Activated CD4-positive, alpha-beta T cell treated with anti-CD3 and anti-CD28 coated beads, Interleukin-2, amount 50 U/mL, for 48 hours (primary cell): ENCODE measurements at places on chromosomes 12 and 14.

GRCh38 chr14:62916551-62916950 is 128.7 kb downstream of the KCNH5 start:
- DNase-seq, result no peak

GRCh38 chr14:52233693-52234092 is 33.8 kb upstream of the PTGDR start:
- DNase-seq, result no peak

- DNase-seq, result no peak
Observed at GRCh38 chr12:113081873-113082272, 25.3 kb downstream of the DTX1 start.

DNA sequence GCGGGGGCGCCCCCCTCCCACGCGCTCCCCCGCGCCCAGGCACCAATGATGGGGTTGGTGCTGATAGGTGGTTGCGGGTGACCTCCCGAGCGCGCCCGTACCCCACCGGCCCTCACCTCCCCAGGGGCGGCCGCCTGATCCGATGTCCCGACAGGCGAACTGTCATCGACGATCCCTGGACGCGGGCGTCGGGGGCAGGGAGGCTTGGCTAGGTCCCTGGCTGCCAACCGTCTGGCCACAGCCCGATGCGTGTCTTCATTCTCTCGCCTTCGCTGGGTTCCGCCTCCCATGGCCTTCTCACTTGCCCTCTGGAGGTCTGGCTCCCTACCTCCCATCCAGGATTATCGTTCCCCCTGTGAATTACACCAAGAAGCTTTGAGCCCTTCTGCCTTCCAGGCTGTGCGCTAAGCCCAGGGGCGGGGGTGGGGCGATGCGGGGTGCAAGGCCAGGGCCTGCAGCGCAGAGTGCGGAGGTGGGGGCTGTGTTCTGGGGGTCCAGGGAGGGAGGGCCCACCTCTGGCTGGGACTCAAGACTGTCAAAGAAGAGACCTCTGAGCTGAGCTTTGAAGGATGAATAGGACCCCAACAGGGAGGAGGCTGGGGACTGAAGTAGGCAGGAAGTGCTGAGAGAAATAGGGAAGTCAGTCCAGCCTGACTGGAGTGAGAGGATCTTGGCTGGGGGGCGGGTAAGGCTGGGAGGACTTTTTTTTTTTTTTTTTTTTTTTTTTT is 7.7 kb upstream of the RACGAP1 start:
- DNase-seq, result no peak

DNA sequence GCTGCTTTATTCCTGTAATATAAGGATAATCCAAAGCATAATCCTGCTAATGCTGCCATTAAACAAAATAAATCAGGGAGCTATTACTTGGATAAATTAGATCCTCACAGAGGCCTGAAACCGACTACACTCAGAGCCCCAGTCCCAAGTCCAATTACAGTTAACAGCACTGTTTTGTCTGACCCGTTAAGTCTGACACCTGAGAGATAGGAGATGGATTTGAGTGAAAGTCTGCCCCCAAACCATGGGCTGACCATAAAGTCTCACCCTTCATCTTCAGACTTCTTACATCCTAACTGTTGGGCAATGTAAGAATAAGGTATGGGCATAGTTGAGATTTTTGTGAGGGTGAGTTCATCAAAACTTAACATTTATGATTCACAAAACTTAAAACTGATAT is 181.7 kb downstream of the PLCZ1 start:
- no peak for DNase-seq

DNA sequence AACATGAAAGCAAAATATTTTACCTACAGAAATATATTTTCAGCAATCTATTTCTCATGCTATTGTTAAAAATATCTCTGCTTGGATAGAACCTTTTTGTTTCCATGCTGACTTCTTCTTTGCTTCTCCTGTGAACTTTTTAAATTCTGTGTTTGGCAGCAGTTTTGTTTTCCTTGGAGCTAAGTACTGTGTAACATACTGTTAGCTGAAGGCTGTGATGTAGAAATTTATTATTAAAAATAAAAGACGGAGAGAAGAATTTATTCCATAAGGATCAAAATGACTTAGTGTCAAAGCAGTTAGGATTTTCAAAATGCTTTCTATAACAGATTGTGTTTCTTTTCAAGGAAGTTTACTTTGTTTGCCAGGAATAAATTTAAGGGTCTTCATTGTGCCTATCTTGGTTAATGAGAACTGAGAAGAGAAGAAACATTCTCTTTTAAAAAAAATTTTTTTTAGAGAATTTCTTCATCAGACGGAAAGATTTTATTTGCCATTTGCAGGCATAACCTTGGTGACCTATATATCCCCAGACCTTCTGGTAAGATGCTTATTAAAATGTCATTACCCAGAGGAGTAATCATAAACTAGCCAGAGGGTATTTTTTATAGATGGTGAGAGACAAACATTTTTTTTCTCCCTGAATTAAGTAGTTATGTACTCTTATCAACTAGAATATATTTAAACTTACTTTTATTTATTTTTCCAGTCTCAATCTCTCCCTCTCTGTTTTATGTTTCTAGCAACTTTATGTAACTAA is 147.1 kb upstream of the SLCO1C1 start:
- DNase-seq, result no peak

DNA sequence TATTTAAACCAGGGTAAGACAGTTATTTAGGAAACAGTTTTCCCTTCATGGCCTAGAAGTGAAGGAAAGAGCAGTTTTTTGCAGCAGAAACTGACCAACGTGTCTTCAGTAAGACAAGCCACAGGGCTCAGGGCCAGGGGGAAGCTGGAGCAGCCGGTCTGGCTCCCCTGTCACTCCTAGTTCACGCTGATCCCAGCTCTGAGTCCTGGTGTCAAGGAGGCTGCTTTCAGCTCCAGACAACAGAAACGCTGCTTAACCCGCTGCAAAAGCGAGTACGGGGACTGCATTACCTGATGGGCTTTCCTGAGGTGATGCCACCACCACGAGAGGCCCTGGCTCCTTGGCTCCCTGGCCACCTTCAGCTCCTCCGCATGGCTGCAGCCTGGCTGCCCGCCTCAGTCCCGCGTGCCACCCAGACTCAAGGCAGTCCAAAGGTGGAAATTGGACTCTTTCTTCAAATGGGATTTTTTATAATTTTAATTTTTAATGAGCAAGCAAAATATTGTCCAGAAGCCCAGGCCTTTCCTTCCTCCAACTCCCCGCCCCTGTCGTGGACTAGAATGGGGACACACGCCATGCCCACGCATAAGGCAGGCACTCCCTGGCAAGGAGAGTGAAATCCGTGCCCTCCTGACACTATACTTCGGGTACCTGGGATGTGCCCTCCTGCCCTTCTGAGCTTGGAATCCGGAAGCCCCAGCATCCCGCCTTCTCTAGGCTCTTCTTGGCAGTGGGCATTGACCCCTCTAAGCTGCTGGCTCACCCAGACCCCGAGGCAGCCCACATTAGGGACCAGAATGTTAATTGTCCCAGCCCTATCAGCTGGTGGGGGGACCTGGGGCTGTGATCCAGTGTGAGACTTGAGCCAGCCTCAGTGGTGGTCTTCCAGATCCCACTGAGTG is 85.0 kb downstream of the PAPOLA start:
- DNase-seq, result no peak

- DNase-seq, result no peak
Observed at GRCh38 chr14:39218171-39218769, 15.4 kb upstream of the MIA2 start.

DNA sequence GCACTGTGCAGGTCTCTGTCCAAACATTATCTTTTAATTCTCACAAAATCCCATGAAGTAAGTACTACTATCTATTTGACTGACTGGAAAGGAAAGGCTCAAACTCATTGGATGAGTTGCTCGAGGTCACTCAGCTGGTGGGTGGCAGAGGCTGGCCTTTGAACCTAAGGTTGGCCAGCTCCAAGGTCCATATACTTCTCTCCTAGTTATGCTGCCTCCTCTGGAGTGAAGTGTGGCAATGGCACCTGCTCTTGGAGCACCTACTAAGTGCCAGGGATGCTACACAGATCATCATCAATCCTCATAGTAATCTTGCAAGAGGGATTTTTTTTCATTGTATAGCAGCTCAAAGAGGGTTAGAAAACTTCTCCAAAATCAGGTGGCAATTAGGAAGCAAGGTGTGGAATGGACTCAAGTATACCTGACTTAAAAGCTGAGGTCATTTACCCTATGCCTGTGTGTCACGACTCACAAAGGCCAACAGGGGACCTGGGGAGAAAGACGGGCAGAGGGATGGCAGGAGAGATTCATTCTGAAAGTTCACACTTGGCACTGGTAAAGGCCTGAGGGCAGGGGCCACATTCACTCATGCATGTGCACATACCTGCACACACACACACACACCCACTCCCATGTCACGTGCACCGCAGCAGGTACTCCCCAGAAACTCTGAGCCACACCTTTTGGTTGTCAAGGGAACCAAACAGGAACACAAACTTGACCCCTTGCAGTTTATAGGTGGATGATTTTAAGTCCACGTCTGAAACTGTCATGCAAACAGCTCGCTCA is 146.4 kb downstream of the FOXN3 start:
- no peak for DNase-seq

DNA sequence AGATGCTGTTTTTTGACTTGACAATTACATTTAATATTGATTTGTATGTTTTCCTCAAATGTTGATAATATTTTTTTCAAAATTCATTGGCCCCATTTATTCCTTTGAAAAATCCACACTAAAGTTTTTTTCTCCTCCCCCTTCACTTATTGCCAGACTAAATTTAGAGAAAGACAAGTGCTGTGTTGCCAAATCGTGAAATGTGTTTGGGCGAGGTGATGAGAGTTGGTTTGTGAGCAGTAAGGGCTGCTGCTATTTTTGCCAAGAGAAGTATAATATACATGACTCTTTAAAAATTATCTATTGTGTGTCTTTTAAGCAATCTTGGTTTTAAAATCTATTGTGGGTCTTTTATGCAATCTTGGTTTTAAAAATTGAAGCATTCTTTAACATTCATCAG is 188.9 kb downstream of the PPFIA2 start:
- DNase-seq, result no peak

GRCh38 chr12:1357171-1357570 is 237.2 kb downstream of the FBXL14 start:
- no peak for DNase-seq

DNA sequence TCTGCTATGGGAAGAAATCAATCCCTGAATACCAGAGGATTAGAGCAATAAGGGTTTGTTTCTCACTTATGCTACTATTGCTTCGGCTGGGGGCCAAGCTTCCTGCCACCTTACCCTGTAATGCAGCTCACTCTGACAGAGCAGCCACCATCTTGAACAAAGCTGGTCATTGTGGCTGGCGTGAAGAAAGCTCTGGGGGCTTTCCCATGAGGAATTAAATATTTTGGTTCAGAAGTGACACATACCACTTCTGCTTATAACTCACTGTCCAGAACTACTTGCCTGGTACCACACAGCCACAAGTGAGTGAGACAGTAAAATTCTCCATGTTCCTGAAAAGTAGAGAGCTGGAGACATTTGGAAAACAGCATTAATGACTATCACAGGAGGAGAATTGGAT is 82.6 kb downstream of the GALNT8 start:
- no peak for DNase-seq

- no peak for DNase-seq
Observed at GRCh38 chr12:103197725-103198388, 240.4 kb downstream of the ASCL1 start.

DNA sequence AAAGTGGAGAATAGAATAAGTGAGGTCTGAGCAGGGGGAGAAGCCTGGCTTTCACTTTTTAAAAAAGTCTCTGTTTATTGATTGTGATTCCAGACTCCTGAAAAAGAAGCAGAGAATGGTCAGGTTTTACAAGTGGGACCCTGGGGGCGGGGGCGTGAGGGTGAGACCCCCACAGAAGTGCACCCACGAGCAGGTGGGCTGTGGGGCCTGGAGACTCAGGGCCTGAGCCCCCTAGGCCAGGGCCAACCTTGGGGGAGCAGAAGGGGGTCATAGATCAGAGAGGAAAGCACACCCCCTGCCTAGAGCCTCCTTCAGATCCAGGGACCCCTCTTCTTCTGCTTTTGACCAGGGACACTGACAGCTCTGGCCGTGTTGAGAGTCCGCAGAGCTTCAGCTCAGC is 180.3 kb downstream of the ADGRD1 start:
- no peak for DNase-seq

DNA sequence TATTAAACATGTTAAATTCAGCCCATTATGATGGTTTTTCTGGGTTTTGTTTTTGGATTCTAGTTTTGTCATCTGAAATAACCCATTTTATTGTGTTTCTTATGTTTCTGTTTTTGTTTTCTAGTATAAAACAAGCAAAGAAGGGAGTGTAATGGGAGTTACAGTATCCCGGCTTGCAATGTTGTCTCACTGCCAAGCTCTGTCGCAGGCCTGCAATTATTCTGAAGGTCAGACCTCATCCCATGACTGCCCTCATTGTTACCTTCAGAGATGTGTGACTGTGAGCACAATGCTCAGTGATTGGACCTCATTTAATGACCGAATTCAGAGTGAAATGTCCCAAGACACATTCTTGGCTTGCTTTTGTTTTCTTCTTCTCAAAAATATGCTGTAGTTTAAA is 73.0 kb upstream of the ATF1 start:
- no peak for DNase-seq

DNA sequence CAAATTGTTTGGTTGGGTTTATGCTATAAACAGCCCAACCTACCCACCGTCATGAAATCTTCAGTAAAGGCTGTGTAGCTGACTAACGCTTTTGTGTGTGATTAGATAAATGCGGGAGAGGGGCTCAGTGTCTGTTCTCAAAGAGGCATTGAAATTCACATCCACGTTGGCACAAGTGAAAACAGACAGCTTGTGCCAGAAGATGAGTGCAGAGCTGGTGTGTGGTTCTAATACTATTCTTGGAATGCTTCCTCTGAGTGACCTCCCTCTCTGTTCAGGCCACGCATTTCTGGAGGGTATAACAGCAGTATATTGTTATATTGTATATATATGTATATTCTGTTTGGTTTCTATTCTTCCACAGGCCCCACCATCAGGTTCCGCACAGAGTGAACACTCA is 263.8 kb downstream of the APAF1 start:
- DNase-seq, result no peak

DNA sequence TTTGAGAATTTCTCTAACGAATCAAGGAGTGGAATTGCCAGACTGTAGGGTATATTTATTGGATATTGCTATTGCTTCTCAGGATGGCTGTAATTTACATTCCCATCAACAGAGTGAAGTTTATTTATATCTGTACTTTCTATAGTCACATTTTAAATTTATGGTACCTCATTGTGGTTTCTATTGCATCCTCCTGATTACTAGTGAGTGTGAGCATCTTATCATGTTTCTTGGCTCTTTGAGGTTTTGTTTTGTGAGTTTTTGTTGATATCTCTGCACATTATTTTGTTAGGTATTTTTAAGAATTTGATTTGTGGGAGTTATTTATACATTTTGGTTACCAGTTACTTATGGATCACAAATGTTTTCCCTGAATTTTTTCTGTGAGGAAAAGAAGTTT is 13.9 kb downstream of the DNM1L start:
- DNase-seq, result no peak
